ENCODE measurements at places on chromosomes 2 and 18.

GRCh38 chr2:134190062-134190806, 63.6 kb upstream of the MGAT5 start:
- DNase-seq = no peak

GRCh38 chr2:240112914-240113690, 23.0 kb downstream of the COPS9 start:
- no peak for DNase-seq

- DNase-seq = no peak
These were observed 4.0 kb upstream of the RND3 start for GRCh38 chr2:150491430-150491829.

GRCh38 chr2:17827316-17827715, 11.1 kb downstream of the MSGN1 start:
- no peak for DNase-seq

DNA sequence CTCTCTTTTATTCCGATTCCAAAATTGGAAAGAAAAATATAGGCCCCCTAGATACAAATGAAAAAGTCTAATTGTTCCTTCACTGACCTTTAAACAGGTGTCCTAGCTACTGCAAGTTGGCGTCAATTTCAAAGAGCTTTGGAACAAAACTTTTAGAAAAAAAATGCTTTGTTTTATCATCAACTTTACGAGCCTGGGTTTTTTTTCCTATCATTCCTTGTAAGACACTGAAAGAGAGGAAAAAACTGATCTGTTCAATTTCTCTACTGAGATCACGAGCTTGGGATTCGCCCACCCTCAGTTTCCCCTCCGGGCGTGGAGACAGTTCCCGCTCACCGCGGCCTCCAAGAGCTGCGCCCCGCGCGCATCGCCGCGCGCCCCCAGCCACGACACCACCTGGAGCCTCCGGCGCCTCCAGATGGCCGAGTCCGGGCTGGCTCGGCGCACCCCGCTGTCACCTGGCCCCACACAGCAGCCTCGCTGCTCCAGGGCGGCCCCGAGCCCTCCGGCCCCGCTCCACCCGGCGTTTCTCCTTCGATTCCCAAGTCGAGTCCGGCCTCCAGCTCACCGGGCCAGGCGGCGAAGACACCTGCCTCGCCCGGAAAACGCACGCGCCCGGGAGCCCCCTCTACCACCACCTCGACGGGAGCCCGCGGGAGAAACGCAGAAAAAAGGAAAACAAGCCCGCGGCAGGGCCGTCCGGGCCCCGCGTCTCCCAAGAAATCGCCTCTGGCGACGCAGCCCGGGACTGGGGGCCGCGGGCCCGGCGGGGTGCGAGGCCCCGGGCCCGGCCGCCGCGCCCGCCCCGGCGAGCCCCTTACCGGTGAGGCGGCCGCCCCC, 656 bp downstream of the TBC1D8 start:
- no peak for DNase-seq

DNA sequence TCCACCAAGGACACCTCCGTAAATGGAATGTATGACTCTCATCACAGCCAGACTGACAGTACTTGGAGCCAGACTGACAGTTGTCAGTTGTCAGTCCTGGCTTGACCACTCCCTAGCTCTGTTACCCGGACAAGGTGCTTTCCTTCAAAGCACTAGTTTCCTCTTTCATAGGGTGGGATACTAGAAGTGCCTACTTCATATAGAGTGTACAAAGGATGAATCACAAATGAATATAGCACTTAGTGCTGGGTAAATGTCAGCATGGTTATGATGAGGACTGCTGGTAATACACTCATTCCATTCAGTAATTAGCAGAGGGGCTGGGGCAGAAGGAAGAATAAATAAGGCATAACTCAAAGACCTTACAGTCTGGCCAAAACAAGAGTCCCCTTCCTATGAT, 91.4 kb downstream of the ARL4C start:
- no peak for DNase-seq

DNA sequence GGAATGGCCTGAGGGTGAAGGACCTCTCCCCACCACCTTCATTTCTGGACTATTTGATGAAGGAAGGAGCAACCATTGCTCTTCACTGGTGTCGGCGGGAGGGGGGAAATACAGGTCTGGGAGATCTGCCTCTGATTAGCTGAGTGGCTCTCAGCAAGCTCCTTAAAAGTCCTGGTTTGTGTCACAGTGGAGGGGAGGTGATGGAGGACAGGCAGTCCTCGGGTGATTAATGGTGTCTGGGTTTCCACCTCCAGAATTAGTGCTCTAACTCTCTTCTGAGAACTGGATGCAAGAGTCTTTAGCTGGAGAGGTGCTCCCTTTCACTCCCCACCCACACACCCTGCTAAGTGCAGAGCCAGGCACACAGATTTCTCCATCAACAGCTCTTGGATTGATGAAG, 83.2 kb downstream of the TTC32 start:
- no peak for DNase-seq

DNA sequence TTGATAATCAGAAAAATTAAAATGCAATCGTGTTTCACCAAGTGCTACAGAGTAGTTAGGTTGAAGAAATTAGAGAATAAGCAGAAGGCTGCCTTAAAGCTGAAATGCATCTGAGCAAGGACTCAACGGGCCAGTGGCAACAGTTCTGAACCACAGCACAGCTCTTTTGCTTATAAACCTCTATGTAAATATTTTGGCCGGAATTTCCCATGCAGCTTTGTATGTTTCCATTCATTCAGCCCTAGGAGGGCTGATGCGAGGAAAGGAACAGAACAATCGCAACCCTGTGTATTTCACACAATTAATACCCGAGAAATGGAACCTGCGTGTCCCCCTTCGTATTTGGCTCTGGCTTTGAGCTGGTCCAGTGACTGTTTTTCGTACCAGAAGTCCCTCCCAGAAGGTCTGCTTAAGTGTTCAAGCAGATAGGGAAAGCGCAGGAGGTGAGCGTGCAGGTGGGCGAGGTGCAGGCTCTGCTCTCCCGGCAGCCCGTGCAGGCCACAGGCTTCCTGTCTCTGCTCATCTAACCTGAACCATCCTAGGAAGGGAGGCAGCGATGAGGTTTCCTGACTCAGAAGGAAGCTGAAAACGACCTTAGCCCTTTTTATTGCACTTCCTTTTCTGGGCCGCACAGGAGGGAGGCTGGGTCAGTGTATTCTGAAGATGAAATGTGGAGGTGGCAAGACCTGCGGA, 67.3 kb downstream of the ASB1 start:
- no peak for DNase-seq

GRCh38 chr2:157662401-157662800, 33.7 kb upstream of the ACVR1C start:
- DNase-seq = peak; percentile 3

DNA sequence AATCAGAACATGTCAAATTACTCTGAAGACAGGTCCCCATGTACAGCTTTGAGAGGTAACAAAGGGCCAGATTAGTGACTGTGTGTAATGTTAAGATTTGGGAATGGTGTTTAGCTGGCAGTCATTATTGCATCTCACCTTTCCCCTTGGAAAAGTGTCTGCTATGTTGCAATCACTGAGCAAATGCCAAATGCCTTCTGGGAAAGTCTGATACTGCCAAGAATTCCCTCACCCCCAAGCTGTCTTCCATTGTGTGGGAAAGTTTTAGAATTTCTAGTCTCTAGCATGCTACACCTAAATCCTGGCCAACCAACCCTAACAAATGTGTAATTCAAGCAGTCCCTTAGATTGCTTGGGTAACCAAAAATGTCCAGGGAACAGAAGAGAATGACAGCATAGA, 13.6 kb upstream of the PELI1 start:
- no peak for DNase-seq

DNA sequence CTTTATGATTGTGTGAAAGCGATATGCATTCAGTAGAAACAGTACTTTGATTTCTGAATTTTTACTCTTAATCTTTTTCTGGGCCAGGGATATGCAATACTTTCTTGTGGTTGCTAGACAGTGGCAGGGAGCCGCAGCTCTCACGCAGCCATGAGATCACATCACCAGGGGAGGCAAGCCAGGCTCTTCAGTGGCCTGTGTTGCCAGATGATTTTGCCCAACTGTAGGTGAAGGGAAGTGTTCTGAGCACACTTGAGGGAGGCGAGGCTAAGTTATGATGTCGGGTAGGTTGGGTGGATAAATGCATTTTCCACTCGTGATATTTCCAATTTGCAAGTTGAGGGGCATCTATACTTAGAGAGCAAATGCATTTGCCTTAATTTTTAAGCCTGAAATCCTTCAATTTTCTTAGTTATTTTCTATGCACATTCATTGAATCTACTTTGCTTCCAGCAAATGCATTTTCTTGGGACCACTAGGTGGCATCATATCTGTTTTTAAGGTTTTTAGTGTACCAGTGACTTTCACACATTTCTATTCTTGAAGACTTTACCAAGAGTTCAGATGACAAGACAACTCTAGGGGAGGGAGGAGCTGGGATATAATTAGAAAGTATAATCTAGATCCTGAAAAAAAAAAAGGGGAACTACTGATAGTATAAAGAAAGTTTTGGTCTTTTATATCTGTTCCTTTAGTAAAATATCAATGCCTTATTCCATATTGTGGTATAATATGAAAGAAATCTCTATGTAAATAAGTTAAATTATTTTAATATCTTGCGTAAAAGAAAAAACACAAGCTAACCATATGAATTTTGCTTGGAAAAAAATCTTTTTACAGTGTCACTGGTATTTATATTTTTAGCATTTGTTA, 643.3 kb downstream of the SOCS6 start:
- DNase-seq = no peak

GRCh38 chr2:46236006-46236875, 61.0 kb upstream of the EPAS1 start:
- DNase-seq = no peak

DNA sequence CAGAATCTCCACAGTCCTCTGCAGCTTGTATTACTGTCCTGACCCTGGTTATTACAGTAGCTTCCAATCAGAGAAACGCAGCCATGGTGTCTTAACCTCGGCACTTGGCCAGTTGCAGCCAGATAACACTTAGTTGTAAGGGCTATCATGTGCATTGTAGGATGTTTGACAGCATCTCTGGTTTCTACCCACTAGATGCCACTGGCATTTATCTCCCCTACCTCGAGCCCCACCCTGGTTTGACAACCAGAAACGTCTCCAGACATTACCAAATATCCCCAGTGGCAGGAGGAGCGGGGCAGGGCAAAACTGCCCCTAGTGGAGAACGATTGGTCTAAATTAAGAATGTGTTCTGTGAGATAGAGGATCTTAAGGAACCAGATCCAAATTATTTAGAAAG, 13.1 kb downstream of the DSG2 start:
- DNase-seq = no peak

DNA sequence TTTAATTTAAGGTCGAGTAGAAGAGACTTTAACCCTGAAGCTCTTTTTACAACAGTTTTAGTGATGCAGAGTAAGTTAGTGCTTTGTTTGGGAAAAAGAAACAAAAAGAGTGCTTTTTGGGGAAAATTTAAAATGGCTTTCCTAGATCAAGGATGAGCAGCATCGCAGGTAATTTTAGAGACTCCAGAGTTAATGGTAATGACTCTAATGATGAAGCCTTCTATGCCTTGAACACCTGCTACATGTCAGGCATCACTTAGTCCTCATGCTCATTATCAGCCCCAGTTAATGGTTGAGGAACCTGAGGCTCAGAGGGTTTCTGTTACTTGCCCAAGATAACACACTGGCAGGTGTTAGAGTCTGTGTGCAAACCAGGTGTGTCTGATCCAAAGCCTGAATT, 167.8 kb downstream of the ACOXL start:
- DNase-seq = no peak

- no peak for DNase-seq
These were observed 66.6 kb downstream of the CELF4 start for GRCh38 chr18:37499044-37499443.

DNA sequence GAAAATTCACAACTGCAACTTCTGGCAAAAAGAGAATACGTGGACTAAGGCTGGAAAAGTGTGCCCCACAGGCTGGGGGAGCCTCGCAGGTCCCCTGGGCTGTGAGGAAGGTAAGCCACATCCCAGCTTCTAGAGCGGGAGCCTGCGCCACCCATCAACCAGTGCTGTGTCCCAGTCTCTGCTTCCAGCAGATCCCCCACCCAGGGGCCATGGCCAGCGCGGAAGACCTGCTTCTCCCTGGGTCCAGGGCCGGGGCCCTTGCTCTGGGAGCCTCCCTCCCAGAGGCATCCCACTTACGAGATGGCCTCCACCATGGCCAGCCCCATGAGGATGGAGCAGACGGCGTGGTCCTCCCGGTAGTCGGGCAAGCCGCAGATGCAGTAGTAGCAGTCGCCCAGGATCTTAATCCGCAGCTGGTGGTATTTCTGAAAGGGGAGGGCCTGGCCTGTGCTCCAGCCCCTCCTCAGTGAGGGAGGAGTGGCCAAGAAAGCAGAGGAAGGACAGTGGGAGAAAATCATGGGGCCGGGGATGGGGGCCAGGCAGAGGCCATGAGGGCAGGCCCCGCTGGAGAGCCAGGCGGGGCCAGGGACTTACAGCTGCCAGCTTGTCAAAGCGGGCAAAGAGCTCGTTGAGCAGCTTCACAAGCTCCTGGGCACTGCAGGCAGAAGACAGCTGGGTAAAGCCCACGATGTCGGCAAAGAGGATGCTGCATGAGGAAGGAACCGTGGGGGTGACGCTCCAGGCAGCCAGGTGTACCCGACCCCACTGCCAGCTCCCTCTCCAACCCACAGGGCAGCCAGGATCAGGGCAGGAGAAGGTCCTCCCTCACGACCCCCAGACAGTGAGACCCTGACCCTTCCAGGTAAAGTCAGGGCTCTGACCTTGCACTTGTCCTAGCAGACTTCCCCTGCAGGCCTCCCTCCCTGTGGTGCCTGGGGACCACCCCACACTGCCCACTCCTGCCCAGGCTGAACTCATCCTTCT, 48.0 kb downstream of the CENPO start:
- no peak for DNase-seq

DNA sequence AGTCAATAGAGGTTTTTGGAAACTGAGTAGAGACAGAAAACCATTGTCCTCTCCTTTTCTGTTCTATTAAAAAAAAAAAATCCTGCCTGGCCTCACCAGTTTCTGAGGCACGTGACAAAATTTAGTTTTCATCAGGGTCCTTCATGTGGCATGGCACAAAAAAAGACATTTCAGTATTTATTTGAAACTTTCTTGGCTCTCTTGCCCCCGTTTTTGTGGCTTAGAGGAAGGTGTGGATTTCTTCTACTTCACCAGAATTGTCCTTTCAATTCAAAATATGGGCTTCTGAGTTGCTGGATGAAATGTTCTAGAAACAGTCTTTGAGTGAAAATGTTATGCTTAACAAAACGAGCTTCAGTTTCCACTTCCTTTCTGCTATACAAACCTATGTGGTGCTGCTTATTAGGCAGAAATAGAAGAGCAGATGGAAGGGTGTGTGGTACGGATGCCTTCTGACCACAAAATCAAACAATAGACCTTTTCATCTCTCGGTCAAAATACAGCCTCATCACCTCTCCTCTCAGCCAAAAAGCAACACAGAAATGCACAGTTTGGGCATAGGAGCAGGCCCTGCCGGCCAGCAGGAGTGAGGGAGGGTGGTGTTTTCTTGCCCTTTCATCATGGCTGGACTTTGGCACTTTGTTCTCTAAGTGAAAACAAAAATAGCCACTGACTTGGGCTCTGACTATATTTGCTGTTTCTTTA, 89.2 kb downstream of the SH3RF3 start:
- DNase-seq = peak; percentile 44

GRCh38 chr2:237581751-237582746, 8.5 kb downstream of the RAB17 start:
- peak; percentile 29 for DNase-seq
